ENCODE measurements at places on chromosomes 16 and 17. TPM values are rescaled to one million over a fixed set of nuclear protein-coding genes. Genes with fewer than 3 reads are reported as not detected.

DNA sequence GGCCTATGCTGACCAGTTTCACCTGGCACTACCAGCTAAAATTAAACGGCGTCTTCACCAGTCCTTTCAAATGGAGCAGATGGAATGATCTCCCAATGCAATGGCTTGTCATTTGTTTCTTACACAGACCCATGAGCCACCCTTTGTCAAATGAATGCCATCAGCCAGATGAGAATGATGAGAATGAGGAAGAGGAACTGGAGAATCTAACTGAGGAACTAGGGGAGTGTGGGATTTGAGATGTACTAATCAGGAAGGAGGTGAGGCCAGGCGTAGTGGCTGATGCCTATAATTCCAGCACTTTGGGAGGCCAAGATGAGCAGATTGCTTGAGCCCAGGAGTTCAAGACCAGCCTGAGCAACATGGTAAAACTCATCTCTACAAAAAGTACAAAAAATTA, 116.4 kb downstream of the HS3ST3A1 start:
- H3K27ac ChIP-seq: no peak overlapping the region
- DNase-seq: no peak
- no peaks in the 10 kb centered on the region for H3K27me3 ChIP-seq
- no peaks in the 10 kb centered on the region for H3K36me3 ChIP-seq
- no peaks in the 10 kb centered on the region for H3K4me1 ChIP-seq
- no peak overlapping the region for H3K4me3 ChIP-seq

G6PC1 gene
- not detected for total RNA-seq

DNA sequence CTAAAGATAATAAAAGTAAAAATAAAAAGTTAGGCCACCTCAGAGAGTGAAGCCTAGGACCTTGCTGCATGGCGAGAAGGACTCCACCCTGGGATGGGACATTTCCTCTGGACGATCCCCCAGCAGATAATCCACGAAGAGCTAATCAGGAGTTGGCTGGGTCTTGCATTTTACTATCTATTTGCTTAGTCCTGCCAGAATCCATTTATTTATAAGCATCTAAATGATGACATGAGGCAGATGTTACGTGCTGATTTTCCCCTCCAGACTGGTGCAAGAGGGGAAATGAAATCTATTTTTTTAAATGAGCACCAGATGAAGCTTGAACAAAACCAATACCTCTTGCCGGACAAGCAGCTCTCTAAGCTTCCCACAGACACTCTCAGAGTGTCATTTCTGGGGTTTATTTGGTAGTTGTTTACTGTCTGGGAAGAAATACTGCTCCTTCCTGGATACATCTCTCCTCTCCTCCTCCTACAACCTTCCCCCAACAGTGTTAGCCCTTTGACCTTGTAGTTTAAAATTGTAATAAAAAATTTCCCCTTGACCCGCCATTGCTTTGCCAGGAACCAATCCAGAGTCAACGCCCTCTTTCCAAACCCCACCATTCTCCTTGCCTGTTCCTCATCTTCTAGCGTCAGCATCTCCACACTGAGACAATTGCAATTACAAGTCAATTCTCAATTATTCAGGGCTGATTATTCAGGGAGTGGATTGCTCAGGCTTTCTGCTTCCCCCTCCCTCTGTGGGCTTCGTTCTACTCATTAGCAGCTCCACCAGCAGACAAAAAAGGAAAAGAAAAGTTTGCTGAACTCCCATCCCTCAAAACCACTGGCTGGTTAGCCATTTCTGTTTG, 63.0 kb downstream of the GSG1L start:
- peaks cover 5% of the 10 kb centered on the region for H3K27me3 ChIP-seq
- H3K4me3 ChIP-seq: no peak overlapping the region
- no peaks in the 10 kb centered on the region for H3K36me3 ChIP-seq
- DNase-seq: no peak

- no peaks in the 10 kb centered on the region for H3K27me3 ChIP-seq
- H3K27ac ChIP-seq: no peak overlapping the region
- H3K4me1 ChIP-seq: no peaks in the 10 kb centered on the region
- H3K36me3 ChIP-seq: no peaks in the 10 kb centered on the region
- DNase-seq: no peak
Observed at GRCh38 chr16:55120826-55121225, 190.2 kb downstream of the IRX5 start.

DNA sequence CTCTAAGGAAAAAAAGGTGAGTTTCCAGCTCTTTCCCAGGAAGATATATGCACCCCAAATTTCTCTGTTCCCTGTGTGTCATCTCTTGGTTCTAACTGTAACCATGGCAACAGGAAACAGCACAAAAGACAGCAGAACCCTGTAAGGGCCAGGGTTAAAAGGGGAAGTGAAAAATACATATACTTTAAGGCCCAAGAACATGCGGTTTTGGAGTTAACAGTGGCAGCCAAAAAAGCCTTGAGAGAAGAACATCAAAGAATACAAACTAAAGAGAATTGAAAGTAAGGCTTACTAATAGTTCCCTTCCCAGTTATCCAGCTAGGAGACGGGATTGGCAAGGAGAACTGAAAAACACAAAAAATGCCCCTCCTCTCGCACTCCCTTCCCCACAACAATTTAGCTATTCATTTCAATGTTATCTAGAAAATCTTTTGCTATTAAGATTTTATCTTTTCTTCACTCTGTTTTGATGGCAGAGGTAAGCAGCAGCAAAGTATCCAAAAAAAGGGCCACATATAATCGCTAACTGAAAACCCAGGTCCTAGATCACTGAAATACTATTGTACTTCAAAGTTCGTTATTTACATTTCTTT, 1.5 kb downstream of the SPOP start:
- peak overlapping the region; percentile 91 for H3K4me3 ChIP-seq
- DNase-seq: peak; percentile 33
- peaks cover 4% of the 10 kb centered on the region for H3K27me3 ChIP-seq
- H3K27ac ChIP-seq: peak overlapping the region; percentile 99
- H3K4me1 ChIP-seq: peaks cover 41% of the 10 kb centered on the region

GRCh38 chr16:26599785-26600104, 467.0 kb upstream of the C16orf82 start:
- H3K4me3 ChIP-seq: peak overlapping the region; percentile 43
- peaks cover 85% of the 10 kb centered on the region for H3K4me1 ChIP-seq
- H3K27me3 ChIP-seq: no peaks in the 10 kb centered on the region

ZNF75A gene
- total RNA-seq: 27.6 TPM

GRCh38 chr17:27952366-27952765, 59.2 kb upstream of the LYRM9 start:
- H3K4me3 ChIP-seq: no peak overlapping the region
- H3K27ac ChIP-seq: no peak overlapping the region
- no peak for DNase-seq
- no peaks in the 10 kb centered on the region for H3K36me3 ChIP-seq
- H3K4me1 ChIP-seq: no peaks in the 10 kb centered on the region
- peaks cover 5% of the 10 kb centered on the region for H3K27me3 ChIP-seq

DNA sequence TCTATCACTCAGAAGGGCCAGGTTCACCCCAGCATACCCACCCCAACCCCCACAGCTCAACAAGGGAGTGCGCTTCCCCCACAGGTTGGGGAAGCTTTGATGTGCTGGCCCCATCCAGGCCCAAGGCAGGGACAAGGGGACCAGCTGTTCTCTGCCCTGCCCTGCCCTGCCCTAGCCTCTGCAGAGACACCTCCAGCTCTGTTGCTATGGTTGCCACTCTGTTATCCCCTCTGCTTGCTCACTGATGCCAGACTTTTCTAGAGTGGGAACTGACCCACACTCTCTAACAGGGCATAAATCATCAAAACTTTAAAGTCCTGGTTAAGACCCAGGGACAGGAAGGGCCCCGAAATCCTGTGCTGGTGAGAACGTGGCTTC, 50.4 kb upstream of the ENPP7 start:
- no peak for DNase-seq
- H3K4me3 ChIP-seq: no peak overlapping the region
- H3K36me3 ChIP-seq: no peaks in the 10 kb centered on the region
- H3K4me1 ChIP-seq: no peaks in the 10 kb centered on the region

GRCh38 chr17:53942898-53943297, 120.2 kb downstream of the KIF2B start:
- H3K4me3 ChIP-seq: no peak overlapping the region
- H3K27ac ChIP-seq: no peak overlapping the region
- no peaks in the 10 kb centered on the region for H3K27me3 ChIP-seq
- no peak for DNase-seq
- H3K4me1 ChIP-seq: no peaks in the 10 kb centered on the region

DNA sequence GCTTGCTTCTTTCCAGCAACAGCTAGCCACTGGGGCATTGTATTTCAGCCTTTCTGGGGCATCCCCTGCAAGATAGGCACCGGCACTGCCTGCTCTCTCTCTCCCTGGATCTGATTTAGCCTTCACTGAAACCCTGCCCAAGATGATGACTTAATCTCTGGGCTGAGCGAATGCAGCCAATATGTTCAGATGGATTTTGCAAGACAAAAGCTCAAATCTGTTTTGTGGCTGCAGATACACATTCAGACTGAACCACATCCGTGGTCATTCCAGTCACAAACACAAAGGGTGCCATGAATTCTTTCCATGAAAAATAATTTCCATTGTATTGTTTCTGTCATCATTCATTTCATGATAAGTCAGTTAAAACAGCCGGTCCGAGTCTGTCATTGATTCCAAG, 24.2 kb downstream of the SOST start:
- no peak for DNase-seq
- H3K27ac ChIP-seq: no peak overlapping the region
- H3K4me1 ChIP-seq: no peaks in the 10 kb centered on the region
- H3K27me3 ChIP-seq: peaks cover 11% of the 10 kb centered on the region

DNA sequence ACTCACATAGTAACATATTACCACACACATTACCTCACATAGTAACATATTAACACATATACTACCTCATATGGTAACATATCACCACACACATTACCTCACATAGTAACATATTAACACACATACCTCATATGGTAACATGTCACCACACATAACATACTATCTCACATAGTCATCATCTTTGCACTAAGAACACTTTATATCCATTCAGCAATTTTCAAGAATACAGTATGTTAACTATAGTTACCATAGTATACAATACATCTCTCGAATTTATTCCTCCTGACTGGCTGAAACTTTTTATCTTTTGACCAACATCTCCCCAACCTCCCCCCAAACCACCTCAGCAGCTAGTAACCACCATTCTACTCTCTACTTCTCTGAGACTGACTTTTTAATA, 7.6 kb downstream of the NUDT7 start:
- H3K27ac ChIP-seq: no peak overlapping the region
- no peak overlapping the region for H3K4me3 ChIP-seq
- no peaks in the 10 kb centered on the region for H3K27me3 ChIP-seq
- DNase-seq: no peak
- H3K4me1 ChIP-seq: peaks cover 6% of the 10 kb centered on the region

DNA sequence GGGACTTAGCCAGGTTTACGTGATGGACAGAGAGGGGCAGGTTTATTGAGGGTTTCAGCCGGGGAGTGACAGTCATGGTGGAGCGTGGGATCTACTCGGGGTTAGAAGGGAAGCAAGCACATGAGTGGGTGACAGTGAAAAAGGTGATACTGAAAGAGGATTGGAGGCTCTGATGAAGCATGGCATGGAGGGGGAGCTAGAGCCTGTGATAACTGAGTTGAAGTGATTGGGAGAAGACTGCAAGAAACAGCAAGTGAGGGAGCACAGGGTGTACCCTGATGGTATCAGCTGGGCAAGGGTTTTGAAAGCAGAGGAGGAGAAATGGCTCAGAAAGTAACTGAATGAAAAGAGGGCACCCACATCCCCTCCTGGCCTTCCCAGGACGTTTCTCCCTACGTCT, 6.7 kb upstream of the KSR1 start:
- H3K27me3 ChIP-seq: peaks cover 14% of the 10 kb centered on the region
- no peak overlapping the region for H3K4me3 ChIP-seq
- H3K36me3 ChIP-seq: no peaks in the 10 kb centered on the region
- peaks cover 5% of the 10 kb centered on the region for H3K4me1 ChIP-seq
- no peak overlapping the region for H3K27ac ChIP-seq
- DNase-seq: no peak

ABCA9 gene
- not detected for total RNA-seq

DNA sequence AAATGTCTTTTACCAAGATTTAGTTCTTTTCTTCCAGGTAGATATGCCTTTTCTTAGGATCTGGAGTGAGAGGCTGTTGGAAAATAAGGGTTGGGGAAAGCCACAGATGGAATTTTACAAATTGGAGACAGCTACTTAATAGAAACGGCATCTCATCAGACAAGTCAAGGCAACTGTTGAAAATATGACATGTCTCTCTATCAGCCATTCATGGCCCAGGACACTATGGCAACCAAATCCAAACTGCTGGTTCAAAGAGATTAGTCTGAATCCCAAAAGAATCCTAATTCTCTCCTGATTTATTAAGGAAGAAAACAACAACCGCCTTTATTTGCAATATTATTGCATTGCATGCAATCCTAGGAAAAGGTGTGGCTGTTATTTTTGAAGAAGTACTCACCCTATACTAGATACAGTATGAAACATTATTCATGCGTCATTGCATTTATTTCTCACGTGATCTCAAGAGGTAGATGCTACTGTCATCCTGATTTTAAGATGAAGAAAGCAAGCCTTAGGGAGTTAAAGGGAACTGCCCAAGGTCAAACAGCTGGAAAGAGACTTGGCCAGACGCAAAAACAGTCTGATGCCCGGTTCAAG, 12.6 kb upstream of the CEP20 start:
- no peak overlapping the region for H3K27ac ChIP-seq
- H3K4me1 ChIP-seq: peaks cover 33% of the 10 kb centered on the region
- no peak overlapping the region for H3K4me3 ChIP-seq
- peaks cover 4% of the 10 kb centered on the region for H3K27me3 ChIP-seq

DNA sequence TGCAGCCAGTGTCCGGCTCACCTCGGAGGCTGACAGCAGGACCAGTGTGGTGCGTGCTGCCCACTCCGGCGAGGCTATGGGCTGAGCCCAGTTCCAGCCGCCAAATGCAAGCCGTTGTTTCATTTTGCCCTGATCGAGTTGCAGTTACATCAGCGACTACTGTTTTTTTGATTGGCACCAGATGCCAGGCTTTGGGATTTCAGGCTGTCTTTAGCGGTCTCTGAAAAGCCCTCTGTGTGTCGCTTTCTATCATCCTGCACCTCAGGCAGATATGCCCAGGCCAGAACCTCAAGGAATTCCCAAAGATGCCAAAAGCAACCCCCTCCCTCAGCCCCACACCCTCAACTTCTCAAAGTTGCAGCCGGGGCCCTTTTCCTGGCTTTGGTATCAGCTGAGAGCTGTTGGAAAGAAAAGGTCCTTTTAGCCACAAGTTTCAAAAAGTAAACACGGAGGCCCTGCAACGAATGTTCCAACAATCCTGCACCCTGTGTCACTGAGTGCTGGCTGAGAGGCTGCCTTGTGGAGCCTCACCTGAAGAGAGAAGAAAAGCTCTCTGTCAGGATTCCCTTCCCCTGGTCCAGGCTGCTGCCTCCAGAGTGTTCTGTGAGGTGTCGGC, 58.9 kb downstream of the WWP2 start:
- DNase-seq: no peak
- H3K27me3 ChIP-seq: no peaks in the 10 kb centered on the region
- no peak overlapping the region for H3K4me3 ChIP-seq
- H3K36me3 ChIP-seq: peaks cover 15% of the 10 kb centered on the region
- H3K4me1 ChIP-seq: peaks cover 8% of the 10 kb centered on the region

DNA sequence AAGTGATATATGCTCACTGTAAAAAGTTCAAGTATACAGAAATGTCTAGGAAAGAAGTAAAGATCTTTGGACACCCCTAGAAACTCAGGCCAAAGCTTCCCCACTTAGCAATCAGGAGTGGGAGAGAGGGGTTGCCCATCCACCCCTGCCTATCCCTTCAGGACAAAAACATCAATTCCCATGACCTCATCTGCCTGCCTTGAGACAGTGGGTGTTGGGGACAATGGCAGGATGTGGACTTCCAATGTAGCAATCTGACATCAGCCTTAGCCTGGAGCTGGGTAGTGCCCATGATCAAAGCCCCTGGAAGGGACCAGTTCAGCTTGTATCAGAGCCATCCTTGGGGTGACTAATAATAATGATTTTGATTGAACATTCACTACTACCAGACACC, 18.1 kb downstream of the ITPRIPL2 start:
- no peak for DNase-seq
- H3K4me3 ChIP-seq: no peak overlapping the region

GDE1 gene
- 24.1 TPM for total RNA-seq
